ENCODE measurements at places on chromosomes 1 and 21. TPM values are rescaled to one million over a fixed set of nuclear protein-coding genes. Genes with fewer than 3 reads are reported as not detected.

- no peaks in the 10 kb centered on the region for H3K36me3 ChIP-seq
- no peak overlapping the region for H3K4me3 ChIP-seq
- no peak overlapping the region for H3K27ac ChIP-seq
- DNase-seq, result peak; percentile 73
These were observed 41.0 kb upstream of the COL18A1 start for GRCh38 chr21:45363921-45364467.

- H3K36me3 ChIP-seq, result no peaks in the 10 kb centered on the region
- H3K27me3 ChIP-seq, result peaks cover 7% of the 10 kb centered on the region
- no peak overlapping the region for H3K27ac ChIP-seq
- H3K4me3 ChIP-seq, result no peak overlapping the region
These were observed 4.3 kb upstream of the FCRL3 start for GRCh38 chr1:157704878-157705277.

DNA sequence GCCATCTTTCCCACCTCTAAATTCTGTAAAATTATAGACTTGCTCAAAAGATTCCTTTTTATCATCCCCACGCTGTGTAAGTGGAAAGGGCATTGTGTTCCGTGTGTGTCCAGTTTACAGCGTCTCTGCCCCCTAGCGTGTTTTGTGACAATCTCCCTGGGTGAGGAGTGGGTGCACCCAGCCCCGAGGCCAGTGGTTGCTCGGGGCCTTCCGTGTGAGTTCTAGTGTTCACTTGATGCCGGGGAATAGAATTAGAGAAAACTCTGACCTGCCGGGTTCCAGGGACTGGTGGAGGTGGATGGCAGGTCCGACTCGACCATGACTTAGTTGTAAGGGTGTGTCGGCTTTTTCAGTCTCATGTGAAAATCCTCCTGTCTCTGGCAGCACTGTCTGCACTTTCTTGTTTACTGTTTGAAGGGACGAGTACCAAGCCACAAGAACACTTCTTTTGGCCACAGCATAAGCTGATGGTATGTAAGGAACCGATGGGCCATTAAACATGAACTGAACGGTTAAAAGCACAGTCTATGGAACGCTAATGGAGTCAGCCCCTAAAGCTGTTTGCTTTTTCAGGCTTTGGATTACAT, 61.9 kb downstream of the POFUT2 start:
- peaks cover 6% of the 10 kb centered on the region for H3K36me3 ChIP-seq
- H3K27ac ChIP-seq, result no peak overlapping the region

- no peaks in the 10 kb centered on the region for H3K4me1 ChIP-seq
- no peak overlapping the region for H3K4me3 ChIP-seq
- H3K27me3 ChIP-seq, result no peaks in the 10 kb centered on the region
- no peak overlapping the region for H3K27ac ChIP-seq
- no peaks in the 10 kb centered on the region for H3K36me3 ChIP-seq
These were observed 350.9 kb downstream of the ST6GALNAC3 start for GRCh38 chr1:76425201-76426145.

DNA sequence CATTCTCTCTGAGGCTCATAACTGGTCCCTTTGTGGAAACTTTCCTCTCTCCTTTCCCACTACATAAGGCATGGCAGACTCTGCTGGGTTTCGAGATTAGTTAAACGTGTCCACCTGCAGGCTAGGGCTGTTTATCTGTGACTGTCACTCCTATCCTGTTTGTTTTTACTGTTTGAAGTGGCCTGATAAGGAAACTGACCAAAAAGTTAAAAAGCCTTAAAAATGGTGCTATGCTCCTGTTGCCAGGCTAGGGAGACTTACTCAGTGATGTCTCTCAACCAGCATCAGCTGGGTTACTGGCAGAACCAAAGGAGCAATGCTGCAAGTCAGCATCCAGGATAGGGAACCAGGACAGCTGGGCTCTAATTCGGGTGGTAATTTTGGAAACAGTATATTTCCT, 3.9 kb downstream of the PIGV start:
- peak overlapping the region; percentile 99 for H3K27ac ChIP-seq
- H3K36me3 ChIP-seq, result peaks cover 38% of the 10 kb centered on the region
- no peak for DNase-seq
- H3K27me3 ChIP-seq, result no peaks in the 10 kb centered on the region

DNA sequence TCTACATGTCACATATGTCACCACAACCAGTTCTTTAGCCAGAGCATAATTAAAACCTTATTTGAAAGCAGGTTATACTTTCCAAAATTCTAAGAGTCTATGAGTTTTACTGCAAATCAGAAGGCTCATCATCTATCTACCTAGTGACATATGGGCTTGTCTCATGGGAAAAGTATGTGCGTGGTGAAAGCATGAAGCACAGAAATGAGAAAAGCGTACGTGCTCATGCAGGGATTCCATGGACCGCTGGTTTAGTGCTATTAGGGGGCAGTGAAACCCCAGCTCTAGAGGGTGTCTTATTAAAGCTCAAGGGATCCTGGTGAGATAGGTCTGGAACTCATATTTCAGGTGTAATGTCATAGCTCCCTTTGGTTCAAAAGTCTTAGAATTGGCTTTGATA, 50.2 kb downstream of the FAM163A start:
- H3K4me1 ChIP-seq, result no peaks in the 10 kb centered on the region
- no peaks in the 10 kb centered on the region for H3K27me3 ChIP-seq
- no peak overlapping the region for H3K27ac ChIP-seq
- no peaks in the 10 kb centered on the region for H3K36me3 ChIP-seq

GRCh38 chr1:167244244-167244643, 23.6 kb downstream of the POU2F1 start:
- H3K36me3 ChIP-seq, result peaks cover 11% of the 10 kb centered on the region
- H3K4me3 ChIP-seq, result no peak overlapping the region
- H3K27ac ChIP-seq, result no peak overlapping the region
- H3K4me1 ChIP-seq, result peaks cover 18% of the 10 kb centered on the region
- no peaks in the 10 kb centered on the region for H3K27me3 ChIP-seq
- DNase-seq, result no peak

DNA sequence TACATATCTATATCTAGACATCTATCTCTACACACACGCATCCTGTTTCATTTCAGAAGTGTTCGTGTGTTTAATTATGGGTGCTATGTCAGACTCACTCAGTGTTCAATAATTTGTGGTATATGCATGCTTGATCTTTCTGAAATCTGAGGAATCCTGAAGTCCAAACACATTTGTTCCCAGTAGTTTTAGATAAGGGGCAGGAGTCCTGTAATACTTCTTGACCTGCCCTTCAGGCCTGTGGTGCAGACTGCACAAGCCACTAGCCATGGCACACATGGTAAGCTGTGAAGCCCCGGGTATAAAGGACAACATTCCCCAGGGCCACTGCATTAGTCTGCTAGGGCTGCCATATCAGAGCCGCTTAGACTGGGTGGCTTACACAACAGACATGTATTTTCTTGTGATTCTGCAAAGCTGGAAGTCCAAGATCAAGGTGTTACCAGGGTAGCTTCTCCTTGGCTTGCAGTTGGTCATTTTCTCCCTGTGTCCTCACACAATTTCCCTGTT, 267.2 kb downstream of the RHOU start:
- no peak for DNase-seq
- no peak overlapping the region for H3K27ac ChIP-seq
- H3K4me3 ChIP-seq, result no peak overlapping the region

- H3K27ac ChIP-seq, result no peak overlapping the region
- no peaks in the 10 kb centered on the region for H3K36me3 ChIP-seq
- no peak for DNase-seq
- no peaks in the 10 kb centered on the region for H3K4me1 ChIP-seq
- H3K4me3 ChIP-seq, result no peak overlapping the region
These were observed 444.8 kb downstream of the TTLL7 start for GRCh38 chr1:83554174-83554573.

GRCh38 chr1:174946031-174946430, 53.7 kb upstream of the CACYBP start:
- no peaks in the 10 kb centered on the region for H3K36me3 ChIP-seq
- H3K27me3 ChIP-seq, result no peaks in the 10 kb centered on the region
- H3K27ac ChIP-seq, result no peak overlapping the region
- no peak overlapping the region for H3K4me3 ChIP-seq
- DNase-seq, result no peak

DNA sequence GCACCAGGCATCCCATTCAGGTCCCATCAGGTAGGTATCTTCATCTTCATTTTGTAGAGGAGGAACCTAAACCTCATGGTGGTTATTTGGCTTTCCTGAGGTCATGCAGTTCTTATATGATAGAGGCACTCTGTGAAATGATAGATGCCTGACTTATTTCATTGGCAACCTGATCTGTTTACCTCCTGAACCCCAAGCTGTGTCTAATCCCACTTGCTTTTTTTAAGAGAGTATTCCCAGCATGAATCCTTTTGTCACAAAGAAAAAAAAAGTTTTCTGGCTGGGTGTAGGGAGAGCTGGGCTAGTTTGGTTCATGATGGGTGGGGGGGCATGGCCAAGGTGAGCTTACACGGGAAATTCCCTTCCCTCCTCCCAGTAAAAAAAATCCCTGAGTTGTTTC, 154.2 kb downstream of the TENT5C start:
- H3K36me3 ChIP-seq, result no peaks in the 10 kb centered on the region
- no peak overlapping the region for H3K27ac ChIP-seq
- no peak for DNase-seq
- H3K4me1 ChIP-seq, result peaks cover 8% of the 10 kb centered on the region
- H3K27me3 ChIP-seq, result peaks cover 6% of the 10 kb centered on the region

Gene PCP4L1
- total RNA-seq, result not detected

Gene RSPO1
- total RNA-seq, result not detected

GRCh38 chr1:203182387-203182953, 4.0 kb downstream of the CHI3L1 start:
- H3K4me1 ChIP-seq, result no peaks in the 10 kb centered on the region
- DNase-seq, result no peak
- H3K36me3 ChIP-seq, result no peaks in the 10 kb centered on the region
- peaks cover 1% of the 10 kb centered on the region for H3K27me3 ChIP-seq
- H3K27ac ChIP-seq, result no peak overlapping the region
- no peak overlapping the region for H3K4me3 ChIP-seq

DNA sequence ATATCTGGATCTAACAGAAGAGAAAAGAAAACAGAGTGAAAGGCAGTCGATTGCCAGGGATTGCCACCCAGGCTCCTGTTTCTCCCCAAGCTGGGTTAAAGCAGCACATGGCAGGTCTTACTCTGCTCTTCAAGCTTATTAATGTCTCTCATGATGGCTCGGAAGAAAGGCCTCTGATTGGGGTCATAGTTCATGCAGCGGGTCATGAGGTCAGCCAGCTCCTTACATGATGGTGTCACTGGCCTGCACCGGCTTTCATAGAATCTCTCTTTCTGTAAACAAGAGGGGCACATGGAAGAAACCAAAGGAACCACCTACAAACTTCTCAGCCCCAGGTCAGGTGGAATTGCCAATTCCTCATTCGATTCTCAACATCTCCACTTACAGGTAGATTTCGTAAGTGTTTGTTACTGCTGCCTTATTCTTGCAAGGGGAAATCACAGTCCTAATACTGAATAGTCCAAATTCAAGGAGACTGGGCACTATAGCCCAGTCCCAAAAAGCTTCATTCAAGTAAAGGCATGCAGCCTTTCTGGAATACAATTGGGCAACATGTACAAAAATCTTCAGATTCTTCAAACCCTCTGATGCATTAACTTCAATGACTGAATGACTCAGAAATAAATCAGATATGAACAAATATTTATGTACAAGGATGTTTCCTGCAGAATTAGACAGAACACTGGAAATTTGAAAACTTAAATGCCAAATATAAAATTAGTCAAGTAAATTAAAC, 96.6 kb downstream of the RAVER2 start:
- no peak overlapping the region for H3K27ac ChIP-seq
- H3K4me1 ChIP-seq, result no peaks in the 10 kb centered on the region
- DNase-seq, result no peak
- H3K4me3 ChIP-seq, result no peak overlapping the region

DNA sequence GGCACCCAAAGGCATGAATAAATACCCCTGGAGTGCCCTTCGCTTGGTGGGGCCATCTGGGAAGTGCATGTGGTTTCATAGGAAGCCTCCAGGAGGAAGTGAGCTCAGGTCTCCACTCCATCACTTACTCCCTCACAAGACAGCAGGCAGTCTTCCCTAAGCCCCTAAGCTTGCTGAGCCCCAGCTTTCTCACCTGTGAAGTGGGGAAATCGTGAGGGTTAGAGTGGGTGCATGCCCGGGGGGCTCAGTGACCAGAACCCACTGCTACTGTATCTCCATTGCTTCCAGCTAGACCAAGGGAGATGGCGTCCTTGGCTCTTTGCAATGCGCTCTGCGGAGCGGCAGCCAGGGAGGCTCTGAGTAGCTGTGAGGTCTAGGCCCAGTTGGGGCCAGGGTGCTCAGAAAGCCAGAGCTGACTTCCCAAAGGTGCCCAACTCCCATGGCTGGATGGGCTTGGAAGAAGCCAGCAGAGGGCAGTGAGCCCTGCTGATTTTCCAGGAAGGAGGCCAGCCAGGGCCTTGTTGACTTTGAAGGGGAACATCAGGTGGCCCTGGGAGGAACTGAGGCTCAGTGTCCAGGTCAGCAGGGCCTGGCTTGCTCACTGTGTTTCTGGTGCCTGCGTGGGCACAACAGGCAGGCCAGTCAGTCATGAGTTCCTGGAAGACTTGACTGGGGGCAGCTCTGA, 27.3 kb downstream of the CDCP2 start:
- H3K27ac ChIP-seq, result no peak overlapping the region
- peaks cover 5% of the 10 kb centered on the region for H3K4me1 ChIP-seq
- no peaks in the 10 kb centered on the region for H3K36me3 ChIP-seq
- peaks cover 2% of the 10 kb centered on the region for H3K27me3 ChIP-seq
- no peak overlapping the region for H3K4me3 ChIP-seq

Gene SYT2
- total RNA-seq, result not detected

DNA sequence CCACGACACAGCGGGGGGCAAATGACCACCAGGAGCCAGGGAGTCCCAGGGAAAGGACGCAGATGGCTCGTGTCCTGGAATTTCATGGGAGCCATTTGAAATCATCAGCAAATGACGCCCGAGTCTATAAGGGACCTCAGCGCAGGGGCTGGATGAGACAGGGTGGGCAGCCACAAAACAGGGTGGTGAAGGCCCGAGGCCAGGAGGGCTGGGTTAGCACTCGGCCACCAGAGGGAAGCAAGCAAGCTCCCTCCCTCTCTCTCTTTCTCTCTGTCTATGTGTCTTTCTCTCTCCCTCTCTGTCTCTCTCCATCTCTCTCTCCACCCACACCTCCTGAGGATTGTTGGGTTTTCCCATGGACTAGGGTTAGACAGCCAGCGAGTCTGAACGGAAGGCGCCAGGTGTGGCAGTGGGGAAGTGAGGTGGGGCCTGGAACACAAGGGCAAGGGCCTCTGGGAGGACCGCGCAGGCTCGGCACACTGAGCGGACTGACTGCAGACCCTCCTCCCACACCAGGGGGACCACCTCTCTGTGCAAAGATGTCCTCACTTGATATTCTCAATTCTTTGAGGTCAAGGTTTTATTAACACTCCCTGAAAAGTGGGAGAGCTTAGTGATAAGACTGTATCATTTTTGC, 73.8 kb upstream of the TMPRSS2 start:
- no peak overlapping the region for H3K27ac ChIP-seq
- DNase-seq, result no peak
- no peak overlapping the region for H3K4me3 ChIP-seq
- peaks cover 4% of the 10 kb centered on the region for H3K27me3 ChIP-seq
- H3K4me1 ChIP-seq, result no peaks in the 10 kb centered on the region

Gene CR1L
- total RNA-seq, result not detected

- peaks cover 11% of the 10 kb centered on the region for H3K27me3 ChIP-seq
- no peak for DNase-seq
- H3K4me1 ChIP-seq, result no peaks in the 10 kb centered on the region
- H3K36me3 ChIP-seq, result no peaks in the 10 kb centered on the region
- H3K27ac ChIP-seq, result no peak overlapping the region
These were observed 231.0 kb downstream of the SLC35F3 start for GRCh38 chr1:234135501-234135900.
